ENCODE measurements at places on chromosomes 12 and 14.

GRCh38 chr12:1607940-1608712 lies 13.7 kb upstream of the FBXL14 start:
- no peak for DNase-seq

DNA sequence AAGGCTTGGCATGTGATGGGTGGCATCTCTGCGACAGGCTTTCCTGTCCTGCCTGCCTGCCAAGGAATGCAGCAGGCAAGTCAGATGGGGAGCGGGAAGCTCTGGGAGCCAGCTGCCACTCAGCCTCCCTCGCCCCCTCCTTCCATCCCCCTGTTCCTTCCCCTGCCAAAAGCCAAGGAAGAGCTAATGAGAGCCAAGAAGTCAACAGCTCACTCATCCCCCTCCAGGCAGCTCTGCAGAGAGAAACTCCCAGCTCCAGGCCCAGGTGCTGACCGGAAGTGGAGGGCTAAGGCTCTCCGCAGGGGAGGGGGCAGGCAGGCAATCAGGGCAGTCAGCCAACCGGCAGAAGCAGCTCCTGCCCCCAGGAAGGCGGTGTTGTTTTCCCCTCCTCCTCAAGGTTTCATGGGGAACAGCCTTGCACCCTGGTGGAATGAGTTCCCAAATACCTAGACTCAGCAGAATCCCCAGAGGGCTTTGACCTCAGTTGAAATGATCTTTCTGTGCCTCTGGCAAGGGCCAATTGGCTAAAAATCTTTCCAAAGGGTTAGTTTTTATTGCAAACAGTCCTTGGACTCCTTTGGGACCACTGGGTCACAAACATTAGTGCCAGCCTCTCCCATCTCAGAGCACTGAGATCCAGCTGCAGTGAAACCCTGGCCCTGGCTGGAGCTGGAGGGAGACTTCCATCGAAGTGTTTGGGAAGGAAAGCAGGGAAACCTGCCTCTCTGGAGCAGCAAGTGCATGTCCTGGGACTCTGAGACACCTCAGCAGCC lies 349.1 kb downstream of the DPF3 start:
- DNase-seq, result no peak

DNA sequence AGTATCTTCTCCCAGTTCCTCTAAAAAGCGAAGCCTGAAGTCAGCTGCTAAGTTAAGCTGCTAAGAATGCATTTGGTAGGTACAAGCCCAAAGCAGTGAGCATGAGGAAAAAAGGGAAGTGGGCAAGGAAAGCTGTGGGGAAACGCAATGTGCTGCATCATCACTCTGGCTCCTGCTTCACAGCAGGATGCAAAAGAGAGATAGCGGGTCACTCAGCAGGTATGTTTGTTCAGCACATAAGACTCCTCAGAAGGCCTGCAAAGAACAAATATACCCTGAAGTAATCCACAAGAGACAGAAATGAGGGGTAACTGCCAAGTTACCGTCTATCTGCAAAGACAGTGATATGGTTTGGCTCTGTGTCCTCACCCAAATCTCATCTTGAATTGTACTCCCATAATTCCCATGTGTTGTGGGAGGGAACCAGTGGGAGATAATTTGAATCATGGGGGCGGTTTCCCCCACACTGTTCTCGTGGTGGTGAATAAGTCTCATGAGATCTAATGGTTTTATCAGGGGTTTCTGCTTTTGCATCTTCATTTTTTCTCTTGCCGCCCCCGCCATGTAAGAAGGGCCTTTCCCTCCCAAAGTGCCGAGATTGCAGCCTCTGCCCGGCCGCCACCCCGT lies 127.4 kb upstream of the EGLN3 start:
- DNase-seq, result no peak

DNA sequence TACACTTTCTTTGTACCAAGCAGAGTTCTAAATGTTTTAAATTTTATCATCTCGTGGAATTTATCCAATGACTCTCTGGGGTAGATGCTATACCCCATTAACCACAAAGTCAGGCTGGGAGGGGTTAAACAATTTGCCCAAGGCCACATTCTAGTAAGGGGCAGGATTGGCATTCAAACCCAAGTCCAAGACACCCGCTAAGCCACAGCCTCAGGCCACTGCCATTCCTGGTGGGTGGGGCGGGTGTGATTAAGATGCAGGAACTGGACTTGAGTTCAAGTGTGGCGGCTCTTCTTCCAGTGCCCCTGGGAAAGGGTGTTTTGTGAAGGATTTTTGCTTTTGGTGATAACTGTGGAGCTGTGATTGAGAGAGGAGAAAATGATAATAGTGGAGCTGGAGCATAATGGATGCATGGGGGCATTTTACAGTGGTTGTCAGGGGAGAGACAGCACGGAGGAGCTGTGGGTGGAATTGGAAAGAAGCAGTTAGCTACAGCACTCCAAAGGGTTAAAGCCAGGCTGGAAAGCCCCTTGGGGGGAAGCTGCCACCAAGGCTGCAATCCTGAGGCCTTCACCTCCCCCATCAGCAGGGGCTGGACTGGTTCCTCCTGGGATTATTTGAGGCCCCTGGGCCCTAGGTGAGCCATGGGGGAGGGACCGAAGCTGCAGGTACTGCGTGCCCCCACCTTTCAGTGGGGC lies 1.0 kb upstream of the VRTN start:
- no peak for DNase-seq

- DNase-seq, result peak; percentile 36
These were observed 15.5 kb upstream of the MGP start for GRCh38 chr12:14901228-14901562.

- no peak for DNase-seq
These were observed 8.5 kb downstream of the ITGB7 start for GRCh38 chr12:53198486-53199110.

- DNase-seq, result no peak
These were observed 11.6 kb downstream of the RNASE10 start for GRCh38 chr14:20516921-20517320.

GRCh38 chr12:100184549-100185145 lies 16.0 kb upstream of the ACTR6 start:
- no peak for DNase-seq

DNA sequence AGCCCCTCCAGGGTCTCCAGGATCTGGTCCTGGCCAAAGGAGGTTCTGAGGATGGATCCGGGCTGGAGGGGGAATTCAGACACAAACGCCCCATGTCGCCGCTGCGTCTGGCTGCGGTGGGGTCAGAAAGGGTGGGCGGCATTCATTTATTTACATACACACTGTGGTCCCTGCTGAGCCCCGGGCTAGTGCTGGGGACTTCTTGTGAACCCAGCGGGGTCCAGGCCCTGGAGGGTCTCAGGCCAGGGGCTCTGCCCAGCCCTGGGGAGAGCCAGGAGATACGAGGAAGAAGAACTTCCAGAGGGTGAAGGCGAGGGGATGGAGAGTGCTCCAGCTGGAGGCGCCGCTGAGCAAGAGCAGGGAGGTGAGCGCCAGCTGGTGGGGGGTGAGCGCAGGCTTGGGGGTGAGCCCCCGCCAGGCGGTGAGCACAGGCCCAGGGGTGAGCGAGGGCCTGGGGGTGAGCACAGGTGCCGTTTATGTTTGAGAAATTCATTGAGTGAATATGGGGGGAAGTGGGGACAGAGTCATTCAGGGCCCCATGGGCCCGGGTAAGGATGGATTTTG lies 68.1 kb downstream of the NCOR2 start:
- no peak for DNase-seq

GRCh38 chr12:124361074-124361970 lies 66.4 kb downstream of the RFLNA start:
- DNase-seq, result no peak

DNA sequence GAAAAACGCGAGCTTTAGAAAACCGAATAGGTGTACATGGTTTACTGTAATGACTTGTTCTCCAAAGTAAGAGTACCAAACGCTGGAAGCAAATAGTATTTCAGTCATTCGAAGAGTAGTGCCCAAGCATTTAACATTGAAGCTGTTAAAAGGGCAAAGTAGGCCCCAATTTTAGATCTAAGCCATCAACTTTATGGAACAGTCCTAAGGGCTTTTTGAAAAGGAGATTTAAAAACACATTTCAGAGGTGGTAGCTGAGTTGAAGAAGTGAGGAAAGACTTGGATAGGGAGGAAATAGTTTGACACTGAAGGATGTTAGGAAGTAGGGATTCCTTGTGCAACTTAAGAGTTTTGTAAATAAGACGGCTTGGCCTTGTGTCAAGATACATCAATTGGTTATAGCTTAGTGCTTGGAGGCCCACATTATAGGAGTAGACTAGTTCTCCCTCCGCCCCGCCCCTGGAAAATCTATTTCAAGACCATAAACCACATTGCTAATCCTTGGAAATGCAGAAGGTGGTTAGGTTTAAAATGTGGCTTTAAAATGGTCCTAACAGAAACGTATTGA lies 783 bp upstream of the TUBA1B start:
- no peak for DNase-seq

- DNase-seq, result no peak
These were observed 172.6 kb downstream of the PAX9 start for GRCh38 chr14:36834293-36834692.

DNA sequence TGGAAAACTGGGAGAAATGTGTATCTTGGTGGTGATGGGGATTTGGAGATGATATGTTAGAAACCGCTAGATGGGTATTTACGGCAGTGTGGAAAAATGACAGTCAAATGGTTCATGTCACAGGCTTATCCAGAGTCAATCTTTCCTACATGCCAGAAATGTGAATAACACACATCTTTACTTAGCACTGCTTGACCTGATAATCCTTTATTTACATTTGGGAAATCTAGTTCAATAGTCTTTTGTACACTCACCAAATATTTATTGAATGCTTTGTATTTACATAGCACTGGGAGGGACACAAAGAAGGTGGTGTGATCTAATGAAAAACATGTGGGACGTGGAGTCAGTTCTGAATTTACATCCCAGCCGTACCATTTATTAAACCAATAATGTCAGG lies 208.2 kb downstream of the DIO2 start:
- no peak for DNase-seq

- no peak for DNase-seq
These were observed 59.1 kb upstream of the NAP1L1 start for GRCh38 chr12:76143343-76144244.

DNA sequence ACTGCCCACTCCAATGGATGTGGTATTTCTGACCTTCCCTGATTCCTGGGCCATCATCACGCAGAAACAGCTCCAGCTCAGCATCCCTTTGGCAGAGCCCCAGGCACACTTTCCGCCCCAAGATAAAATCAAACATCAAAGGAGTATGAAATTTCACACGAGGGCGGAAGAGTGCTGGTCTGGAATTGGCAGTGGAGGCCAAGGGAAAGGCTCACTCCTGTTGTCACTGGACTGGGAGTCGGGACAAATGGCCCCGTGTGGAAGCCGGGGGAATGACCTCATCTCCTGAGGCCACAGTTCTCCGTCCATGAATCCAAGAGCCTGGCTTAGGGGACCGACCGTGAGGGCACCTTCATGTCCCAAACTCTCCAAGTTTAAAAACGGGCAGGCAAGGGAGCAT lies 40.9 kb downstream of the FZD10 start:
- no peak for DNase-seq
